HCT116 (cell line): ENCODE measurements at places on chromosomes 6 and 20. TPM values are rescaled to one million over a fixed set of nuclear protein-coding genes. Genes with fewer than 3 reads are reported as not detected.

- no peak for DNase-seq
Observed at GRCh38 chr6:131250122-131250521, 114.9 kb downstream of the AKAP7 start.

- DNase-seq, result no peak
Observed at GRCh38 chr6:37011656-37012378, 6.4 kb downstream of the FGD2 start.

DNA sequence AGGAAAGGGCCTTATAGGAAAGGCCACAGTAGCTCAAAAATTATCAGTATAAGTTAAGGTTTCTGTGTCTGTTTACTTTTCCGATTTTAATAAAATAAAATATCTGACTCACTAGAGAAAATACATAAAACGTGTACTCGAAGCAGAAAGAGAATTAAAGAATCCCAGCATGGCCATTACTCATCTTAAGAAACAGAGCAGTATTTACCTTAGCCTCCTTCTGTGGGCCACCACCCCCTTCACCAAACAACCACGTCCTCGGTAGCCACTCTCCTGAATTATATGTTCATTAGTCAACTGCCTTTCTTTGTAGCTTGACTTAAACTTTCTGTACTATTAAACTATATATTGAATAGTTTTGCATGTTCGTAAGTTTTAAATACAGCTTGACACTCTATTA, 72.2 kb upstream of the SPTLC3 start:
- DNase-seq, result no peak

- no peak for DNase-seq
Observed at GRCh38 chr20:59010321-59010994, 3.4 kb upstream of the CTSZ start.

GRCh38 chr6:33458676-33459075, 4.3 kb downstream of the ZBTB9 start:
- DNase-seq, result no peak

DNA sequence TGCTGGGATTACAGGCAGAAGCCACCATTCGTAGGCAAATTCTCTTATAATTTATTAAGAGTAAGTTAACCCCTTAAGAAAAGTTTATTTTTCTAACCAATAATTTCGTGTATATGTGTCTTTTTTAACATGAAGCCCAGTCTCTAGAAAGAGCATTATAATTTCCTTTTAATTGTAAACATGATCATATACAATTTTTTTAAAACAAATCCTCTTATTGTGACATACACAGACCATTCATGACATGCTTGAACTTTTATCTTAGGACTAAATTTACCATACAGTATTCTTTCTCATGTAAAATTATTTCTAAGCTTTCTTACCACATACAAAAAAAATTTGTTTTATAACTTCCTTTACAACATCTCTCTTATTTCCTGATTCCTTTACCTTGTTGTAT, 6.7 kb downstream of the ACOT13 start:
- no peak for DNase-seq

DNA sequence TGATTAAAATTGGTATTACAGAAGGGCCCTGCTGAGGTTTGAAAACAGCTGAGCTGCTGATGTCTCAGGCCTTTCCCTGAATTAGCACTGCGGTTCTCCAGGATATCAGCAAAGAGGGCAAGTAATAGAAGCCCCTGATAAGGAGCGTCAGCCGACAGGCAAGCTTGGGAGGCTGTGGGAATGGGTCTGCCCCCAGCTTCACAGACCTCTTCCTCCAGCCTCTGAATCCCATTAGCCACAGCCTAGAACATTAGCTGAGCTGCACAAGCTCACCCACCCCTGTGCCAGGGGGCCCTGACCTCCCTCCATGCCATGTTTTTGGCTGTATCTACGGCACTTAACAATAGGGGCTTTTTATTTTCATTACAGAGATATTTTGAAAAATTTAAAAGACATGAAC, 59.9 kb downstream of the VAPB start:
- no peak for DNase-seq

DNA sequence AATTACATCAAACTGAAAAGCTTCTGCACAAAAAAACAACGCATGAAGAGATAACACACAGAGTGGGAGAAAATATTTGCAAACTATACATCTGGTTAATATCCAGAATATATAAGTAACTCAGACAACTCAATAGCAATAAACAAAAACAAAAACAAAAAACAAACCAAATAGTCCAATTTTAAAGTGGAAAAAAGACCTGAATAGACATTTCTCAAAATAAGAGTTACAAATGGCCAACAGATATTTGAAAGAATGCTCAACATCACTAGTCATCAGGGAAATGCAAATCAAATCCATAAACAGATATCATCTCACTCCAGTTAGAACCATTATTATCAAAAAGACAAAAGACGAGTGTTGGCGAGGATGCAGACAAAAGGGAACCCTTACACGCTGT, 28.8 kb upstream of the TOP1 start:
- DNase-seq, result no peak

- DNase-seq, result no peak
Observed at GRCh38 chr6:33912195-33912594, 108.4 kb upstream of the MLN start.

DNA sequence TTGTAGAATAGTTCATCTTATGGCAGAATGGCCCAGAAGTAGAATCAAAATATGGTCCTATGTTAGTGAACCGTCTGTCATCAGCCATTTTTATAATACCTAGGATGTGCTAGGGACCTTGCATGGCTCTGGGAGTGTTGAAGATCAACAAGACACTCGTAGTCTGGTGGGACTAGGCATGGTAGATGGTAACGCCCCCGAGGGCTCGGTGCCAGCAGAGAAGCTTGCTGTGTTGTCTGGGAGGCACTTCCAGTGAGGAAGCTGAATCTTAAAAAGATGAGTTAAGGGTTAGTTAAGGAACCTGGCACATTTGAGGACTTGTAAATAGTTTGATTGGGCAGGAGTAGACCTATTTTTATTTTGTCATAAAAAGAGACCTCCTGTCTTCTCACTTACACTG, 82.4 kb downstream of the MAP3K4 start:
- no peak for DNase-seq

DNA sequence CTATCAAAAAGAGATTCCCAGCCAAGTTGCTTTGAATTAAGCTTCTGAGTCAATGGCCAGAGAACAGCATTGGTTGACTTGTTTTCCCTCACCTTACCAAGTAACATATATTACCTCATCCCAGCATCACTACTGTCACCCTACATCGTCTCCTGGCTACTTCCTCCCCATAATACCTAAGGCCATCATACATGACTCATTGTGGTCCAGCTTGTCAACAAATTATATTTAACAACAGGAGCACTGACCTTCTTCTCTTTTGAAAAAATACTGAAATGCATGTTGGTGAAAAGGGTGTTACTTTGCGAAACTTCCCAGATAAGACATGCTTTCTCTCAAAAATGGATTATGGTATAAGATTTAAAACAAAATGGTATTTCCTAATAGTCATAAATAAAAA, 106.9 kb downstream of the TBX18 start:
- no peak for DNase-seq

DNA sequence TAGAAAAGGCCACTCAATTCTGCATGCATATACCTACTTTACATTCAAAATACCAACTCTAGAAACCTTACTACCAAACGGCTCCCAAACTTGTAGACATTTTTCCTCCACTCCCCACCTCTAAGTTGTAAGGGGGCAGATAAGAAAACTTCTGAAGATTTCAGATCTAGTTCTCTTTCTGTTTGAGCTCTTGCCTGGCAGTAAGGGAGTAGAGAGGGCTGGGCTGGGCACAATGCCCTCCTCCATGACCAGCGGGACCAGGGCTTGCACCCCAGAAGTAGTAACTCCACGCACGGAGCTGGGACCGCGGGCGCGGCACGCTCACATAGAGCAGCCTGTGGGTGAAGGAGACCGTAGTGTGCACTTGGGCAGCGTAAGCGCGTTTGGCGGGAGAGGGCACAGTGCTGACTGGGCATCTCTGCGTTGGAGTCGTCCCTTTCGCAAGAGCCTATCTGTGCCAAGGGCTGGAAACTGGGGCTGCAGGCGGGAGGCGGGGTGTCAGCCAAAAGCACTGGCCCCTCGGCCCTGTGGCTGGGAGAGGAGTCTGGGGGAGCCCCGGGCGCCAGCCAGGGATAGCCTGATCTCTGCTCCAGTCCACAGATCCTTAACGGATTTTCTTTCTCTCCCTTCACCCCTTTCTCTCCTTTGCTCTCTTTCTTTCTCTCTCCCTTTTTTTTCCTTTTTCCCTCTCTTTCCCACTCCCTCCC, 32.4 kb downstream of the PHACTR1 start:
- no peak for DNase-seq

GRCh38 chr6:72272958-72273357, 348.9 kb upstream of the KCNQ5 start:
- no peak for DNase-seq

DNA sequence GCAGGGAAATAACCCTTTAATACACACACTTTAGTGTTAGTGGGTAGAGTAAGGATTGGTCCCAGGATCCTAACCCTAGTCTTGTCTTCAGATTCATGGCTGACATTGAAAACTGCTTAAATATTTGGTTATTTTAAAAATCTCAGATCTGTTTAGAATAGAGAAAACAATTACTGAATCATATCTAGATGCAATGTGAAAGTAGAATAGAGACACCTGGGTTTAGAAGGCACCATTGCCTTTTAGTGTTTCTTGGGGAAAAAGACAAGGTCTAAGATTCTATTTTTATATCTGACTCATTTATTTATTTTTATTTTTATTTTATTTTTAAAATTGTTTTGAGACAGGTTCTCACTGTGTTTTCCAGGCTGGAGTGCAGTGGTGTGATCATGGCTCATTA, 6.0 kb downstream of the DDX43 start:
- no peak for DNase-seq

DNA sequence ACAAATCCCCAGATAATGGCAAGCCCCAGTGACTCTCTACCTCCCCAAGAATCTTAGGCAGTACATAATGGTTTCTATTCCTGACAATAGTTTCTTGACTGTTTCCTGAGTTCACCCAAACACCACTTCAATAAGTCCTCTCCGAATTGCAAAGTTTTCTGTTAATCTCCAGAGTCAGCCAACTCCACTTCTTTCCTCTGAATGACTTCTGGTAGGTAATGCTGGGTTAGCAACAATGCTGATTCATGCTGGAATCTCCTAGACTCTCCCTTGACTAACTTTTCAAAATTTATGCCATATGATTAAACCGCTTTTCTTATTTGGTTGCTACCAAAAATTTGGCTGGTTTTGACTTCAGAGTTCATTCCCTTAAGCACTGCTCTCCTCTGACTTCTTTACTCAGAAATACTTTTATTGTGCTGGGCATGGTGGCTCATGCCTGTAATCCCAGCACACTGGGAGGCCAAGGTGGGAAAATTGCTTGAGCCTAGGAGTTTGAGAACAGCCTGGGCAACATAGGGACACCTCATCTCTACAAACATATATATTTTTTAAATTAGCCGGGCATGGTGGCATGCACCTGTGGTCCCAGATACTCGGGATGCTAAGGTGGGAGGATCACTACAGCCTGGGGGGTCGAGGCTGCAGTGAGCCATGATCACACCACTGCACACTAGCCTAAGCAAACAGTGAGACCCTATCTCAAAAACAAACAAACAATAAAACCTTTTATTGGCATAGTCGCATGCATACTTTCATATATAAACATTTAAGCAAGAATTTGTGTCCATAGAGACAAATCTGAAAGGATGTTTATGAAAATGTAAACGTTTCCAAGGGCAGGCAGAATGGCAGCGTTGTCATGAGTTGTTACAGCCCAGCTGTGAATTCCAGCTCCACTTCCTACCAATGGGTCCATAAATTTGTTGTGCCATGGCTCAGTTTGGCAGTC, 249.3 kb upstream of the PLN start:
- no peak for DNase-seq

GRCh38 chr6:134873500-134874388, 76.2 kb downstream of the ALDH8A1 start:
- no peak for DNase-seq

GRCh38 chr20:17210983-17211382, 15.9 kb upstream of the PCSK2 start:
- DNase-seq, result no peak

DNA sequence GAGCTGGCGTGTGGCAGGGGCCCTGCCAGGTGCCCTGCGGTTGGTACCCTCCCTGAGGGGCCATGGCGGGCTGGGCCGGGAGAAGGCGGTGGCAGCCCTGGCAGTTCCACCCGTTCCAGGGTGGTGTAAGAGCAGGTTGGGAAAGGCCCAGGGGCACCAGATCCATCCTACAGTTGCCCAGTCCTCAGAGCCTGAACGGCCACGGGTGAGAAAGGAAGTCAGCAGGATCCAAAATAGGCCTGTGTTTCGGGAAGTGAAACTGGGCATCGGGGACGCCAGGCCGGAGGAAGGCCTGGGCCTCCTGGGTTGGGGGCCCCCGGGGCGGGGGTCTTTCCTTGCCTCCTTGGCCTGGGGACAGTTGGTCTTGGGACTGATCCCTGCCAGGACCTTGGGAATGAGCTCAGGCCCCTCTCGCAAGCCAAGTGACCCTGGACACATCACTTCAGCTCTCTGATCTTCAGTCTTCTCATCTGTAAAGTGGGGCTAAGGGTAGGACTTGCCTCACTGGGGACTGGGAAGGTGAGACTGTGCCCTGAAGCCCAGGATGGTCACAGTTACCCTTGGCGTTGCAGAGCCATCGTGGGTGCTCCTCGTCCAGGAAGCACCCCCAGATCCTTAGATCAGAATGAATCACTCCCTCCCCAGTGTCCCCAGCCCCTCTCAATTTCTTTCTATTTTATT, 18.1 kb upstream of the NOL4L start:
- no peak for DNase-seq

DNA sequence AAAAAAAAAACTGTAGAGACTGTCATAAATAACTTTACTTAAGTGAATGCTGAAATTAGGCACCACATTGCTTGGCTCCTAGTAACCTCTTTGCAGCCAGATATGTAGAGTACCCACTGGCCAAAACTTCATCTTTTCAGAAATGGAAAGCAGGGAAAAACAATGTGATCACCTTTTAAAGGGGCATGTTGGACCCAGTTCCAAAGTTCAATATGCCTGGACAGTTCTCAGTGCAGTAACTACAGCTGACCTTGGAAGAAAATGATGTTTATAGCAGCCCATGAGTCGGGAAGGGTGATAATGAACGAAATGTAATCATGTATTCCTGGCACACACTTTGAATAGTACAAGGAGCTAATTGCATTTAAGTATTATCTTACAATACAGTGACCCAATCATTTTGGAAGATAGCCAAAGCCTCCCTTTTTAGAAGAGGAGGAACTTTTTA, 93.6 kb upstream of the TAB2 start:
- DNase-seq, result no peak

- no peak for DNase-seq
Observed at GRCh38 chr20:19924255-19924654, 92.9 kb upstream of the NAA20 start.

Gene FOXF2
- not detected for total RNA-seq

Gene CFB
- total RNA-seq, result 1.5 TPM

Gene SAMD10
- total RNA-seq, result 4.2 TPM

Gene FBXO5
- 38.9 TPM for total RNA-seq

Gene CRISP2
- total RNA-seq, result not detected

Gene PACRG
- total RNA-seq, result 0.71 TPM

Gene OR2B6
- total RNA-seq, result 0.25 TPM

Gene EYS
- not detected for total RNA-seq

Gene EDN1
- 0.22 TPM for total RNA-seq

Gene SRC
- 42.3 TPM for total RNA-seq
